ENCODE measurements at places on chromosomes 5 and 9.

DNA sequence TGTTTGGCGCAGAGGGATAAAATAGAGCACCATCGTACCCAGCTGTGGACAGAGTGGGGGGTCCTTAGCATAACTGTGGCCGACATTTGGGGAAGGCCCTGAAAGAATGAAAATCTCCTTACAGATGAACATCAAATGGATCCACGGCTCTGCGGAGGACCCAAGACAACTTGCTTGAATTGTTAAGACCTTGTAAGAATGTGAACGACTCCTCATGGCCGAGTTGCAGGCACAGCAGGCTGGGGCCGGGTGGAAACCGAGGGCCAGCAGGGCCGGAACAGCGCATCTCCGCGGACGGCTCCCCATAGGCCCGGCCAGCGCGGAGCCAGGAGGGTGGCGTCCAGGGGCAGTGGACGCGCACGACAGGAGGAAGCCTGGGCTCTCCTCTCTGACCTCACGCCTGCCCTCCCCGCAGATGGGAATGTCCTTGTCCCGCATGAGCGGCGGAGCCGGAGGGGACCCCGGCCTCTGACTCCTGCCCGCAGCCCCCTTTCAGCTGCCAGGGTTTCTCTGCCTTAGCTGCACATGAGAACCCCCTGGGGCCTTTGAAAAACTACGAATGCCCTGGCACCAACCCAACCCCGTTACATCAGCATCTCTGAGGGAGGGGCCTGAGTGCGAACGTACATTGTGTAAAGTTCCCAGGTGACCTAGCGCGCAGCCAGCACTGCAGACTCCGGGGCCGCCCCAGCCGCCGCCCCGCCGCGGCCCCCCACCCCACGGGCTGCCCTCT lies 36.2 kb upstream of the PTCH1 start:
- no peak for DNase-seq

DNA sequence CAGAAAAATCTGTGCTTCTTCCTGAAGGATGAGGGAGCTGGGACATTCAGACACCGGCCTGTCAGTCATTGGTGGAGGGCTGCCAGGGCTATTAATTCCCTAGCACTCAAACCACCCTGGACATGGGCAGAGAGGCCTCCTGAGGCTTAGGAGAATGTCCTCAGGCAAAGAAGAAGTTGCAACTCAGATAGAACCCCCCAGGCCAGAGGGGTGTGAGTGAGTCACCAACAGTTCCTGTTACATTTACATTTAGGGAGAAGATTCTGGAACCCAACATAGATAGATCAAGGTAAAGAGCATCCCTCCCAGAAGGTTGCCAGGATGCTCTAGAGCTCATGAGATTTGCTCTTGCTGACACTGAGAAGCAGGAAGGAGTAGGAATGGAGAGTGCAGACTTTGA lies 29.2 kb upstream of the SYK start:
- no peak for DNase-seq

DNA sequence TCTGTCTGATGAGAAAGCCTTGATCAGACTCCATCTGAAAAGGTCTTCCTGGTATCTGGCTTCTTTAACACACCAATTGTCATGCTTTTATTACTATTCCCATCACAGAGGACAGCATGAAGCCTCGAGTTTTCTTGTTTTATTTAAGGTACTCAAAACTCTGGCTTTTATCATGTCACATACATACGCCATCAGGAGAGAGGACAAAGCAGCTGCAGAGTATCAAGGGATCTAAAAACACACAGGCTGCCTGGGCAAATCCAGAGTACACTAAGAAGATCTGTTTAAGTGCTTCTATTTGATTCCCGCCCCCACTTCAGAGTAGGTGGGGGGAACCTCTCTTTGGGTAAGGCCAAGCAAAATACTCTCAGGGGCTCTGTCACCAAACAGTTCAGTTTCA lies 277.2 kb downstream of the SPOCK1 start:
- no peak for DNase-seq

- DNase-seq, result no peak
Measured at GRCh38 chr5:123176224-123176937, 87.3 kb downstream of the PRDM6 start.

DNA sequence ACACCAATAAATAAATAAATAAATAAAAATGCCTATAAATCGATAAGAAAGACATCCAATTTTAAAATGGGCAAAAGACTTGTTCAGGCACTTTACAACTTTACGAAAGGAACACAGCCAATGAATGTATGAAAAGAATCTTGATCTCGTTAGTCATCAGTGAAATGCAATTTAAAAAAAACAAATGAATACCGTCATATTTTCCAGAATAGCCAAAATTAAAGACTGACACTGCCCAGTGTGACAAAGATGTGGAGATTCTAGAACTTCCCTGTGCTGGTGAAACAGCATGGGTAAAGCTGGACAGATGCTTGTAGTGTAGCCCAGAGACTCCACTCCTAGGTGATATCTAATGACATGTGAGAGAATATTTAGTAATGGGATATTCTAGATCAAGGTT lies 127.1 kb downstream of the GOLPH3 start:
- DNase-seq, result no peak

DNA sequence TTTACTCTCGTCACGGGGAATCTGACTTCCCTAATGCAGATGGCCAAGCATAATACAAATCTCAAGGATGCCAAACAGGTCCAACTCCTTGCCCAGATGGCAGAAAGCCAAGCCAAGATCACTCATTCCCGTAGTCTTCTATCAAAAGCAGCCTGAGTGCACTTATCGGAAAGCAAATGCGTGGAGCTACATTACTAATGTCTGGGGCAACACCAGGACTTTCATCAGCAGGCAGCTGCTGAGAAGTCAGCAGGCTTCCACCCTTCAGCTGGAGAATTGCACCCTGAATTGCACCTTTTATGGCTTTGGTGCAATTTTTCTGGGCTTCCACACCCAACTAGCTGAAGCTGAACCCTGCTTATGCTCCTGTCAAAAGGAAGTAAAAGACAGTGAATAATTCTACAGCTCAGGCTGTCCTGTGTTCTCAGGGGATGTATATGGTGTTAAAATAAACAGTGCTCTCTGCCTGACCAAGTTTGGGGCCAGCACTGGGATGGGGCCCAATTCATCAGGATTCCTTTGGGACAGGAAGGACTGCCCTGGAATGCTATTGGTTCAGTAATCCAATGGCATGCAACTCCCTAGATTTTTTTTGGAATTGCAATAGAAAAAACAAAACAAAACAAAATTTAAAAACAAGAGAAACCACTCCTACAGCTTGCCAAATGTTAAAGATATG lies 92.6 kb downstream of the DPYSL3 start:
- no peak for DNase-seq

DNA sequence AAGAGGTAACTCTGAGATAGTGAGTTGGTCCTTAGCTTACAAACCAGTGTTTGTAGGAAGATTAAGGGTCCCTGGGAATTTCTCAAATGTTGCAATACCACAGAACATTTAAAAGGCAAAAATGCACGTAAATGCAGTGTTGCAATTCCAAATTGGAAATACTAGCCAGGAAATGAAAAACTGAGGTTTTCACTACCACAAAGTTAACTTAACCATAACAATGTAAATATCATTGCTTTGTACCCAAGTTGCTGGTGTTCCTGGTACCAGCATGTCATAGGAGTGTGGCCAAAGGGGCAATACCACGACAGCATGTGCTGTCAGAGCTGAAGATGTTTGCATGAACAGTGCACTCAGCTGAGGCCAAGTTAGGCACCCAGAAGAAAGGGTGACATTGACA lies 382.9 kb downstream of the GLIS3 start:
- DNase-seq, result no peak

- DNase-seq, result no peak
Measured at GRCh38 chr9:133089271-133089671, 27.5 kb downstream of the CEL start.

DNA sequence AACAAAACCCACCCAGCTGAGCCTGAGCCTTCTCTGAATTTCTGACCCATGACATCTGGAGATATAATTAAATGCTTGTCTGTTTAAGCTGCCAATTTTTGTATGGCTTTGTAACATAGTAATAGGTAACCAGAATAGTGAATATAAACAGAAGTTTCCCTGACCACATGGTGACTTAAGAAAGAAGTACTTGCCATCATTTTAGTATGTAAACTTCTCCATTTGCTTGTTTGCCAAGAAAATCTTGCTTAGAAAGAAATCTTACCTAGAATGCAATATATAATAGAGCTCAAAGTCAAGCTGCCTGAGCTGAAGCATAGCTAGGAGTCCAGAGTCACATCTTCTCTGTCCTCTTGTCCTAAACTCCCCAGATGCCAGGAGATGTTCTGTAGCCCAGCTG lies 117.0 kb downstream of the PCSK1 start:
- no peak for DNase-seq

DNA sequence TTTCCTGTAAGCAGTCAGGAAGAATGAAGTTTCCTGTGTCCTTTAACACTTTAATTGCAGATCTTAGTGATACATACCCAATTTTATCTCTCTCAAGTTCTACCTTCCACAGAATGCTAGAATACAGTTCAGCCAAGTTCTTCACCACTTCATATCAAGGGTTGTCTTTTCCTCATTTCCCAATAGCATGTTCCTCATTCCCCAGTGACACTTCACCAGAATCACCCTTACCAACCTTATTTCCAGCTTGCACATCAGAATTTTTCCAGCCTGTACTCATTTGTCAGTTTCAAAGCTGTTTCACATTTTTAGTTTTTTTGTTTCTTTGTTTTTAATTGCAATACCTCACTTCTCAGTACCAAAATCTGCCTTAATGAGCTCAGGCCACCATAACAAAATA lies 126.1 kb downstream of the ESM1 start:
- no peak for DNase-seq

GRCh38 chr5:139747583-139748504 lies 47.8 kb upstream of the PSD2 start:
- DNase-seq, result no peak

DNA sequence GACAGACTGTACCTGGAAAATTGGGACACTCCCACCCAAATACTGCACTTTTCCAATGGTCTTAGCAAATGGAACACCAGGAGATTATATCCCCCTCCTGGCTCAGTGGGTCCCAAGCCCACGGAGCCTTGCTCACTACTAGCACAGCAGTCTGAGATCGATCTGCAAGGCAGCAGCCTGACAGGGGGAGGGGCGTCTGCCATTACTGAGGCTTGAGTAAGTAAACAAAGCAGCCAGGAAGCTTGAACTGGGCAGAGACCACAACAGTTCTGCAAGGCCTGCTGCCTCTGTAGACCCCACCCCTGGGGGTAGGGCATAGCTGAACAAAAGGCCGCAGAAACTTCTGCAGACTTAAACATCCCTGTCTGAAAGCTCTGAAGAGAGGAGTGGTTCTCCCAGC lies 260.0 kb upstream of the ST8SIA4 start:
- DNase-seq, result no peak

- no peak for DNase-seq
Measured at GRCh38 chr9:36840898-36841536, 193.1 kb downstream of the PAX5 start.

- no peak for DNase-seq
Measured at GRCh38 chr5:132883261-132883834, 9.9 kb downstream of the LEAP2 start.

DNA sequence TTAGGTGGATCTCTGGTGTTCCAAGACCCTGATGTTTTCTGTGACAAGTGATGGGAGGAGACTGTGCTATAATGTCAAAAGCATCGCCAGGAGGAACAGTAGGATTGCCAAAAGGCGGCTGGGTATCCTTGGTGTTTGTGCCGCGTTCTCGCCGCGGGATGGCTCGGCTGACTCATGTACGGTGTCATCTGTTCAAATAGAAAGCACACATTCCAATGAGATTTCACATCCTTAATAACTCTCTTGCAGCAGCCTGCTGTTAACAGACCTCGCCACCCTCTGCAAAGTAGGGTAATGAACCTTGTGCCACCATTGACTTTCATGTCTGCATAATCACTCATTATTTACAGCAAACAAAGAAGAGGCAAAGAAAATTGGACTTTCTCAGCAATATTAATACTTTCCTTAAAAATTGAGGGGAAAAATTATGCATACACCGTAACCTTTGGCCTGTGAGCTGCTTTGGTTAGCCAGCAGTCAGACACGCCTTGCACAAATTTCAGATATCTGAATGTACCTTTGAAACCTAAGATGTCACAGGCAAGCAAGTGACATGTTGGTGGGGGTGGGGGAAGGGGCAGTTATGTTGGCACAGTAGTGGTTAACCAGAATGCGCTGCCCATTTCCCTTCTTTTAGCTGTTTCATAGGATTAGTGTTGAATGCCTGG lies 289.4 kb downstream of the EFNA5 start:
- DNase-seq, result no peak

- DNase-seq, result no peak
Measured at GRCh38 chr5:116859666-116860320, 285.2 kb upstream of the SEMA6A start.

- no peak for DNase-seq
Measured at GRCh38 chr9:108662091-108662875, 193.5 kb downstream of the ACTL7B start.

DNA sequence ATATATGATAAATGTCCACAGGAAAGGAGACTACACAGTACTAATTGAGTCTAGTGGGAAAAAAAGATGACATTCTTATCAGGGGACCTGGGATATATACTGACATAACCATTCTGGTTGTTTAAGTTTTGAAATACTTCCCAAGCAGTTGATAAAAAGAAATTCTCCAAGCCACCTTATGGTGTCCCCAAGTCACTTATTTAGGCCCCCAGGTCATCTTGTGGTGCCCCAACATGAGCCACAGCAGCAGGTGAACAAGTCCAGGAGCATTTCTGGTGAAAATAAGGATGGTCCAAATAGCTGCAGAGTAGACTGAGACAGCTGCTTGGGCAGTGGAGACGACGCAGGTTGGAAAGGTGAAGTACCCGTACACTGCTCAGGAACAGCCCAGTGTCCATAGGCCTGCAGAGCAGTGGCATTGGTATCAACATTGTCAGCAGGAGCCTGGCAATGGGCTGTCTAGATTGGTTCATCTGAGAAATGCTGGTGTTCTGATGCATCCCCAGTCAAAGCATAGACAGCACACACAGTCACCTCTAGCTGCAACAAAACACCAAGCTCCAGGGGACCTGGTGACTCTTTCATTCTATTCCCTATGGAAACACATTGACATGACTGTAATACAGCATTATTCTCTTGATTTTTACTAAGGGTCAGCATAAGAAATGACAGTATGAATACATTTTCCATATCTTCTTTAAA lies 430.6 kb downstream of the NR2F1-AS1 start:
- no peak for DNase-seq

GRCh38 chr5:16877267-16877935 lies 58.7 kb downstream of the MYO10 start:
- DNase-seq, result no peak

DNA sequence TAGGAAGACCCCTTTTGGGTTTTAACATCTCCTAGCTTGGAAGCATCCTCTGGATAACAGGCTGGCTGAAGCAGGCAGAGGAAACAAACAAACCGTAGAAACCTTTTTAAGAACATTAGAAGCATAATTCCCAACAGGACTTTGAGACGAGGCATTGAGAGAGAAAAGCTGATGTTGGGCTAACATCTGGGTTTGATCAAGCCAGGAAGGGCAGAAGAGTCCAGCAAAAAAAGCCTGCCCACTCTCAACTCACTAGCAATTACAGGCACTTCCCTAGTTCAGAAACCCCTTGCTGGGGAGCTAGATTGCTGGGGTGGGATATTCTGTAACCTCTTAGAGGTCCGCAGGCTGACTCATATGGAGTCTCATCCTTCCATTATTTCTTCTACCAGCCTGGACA lies 75.4 kb upstream of the CTNNA1 start:
- DNase-seq, result no peak

All from activated CD4-positive, CD25-positive, alpha-beta regulatory T cell (primary cell).